ENCODE measurements at places on chromosomes 13 and 19. TPM values are rescaled to one million over a fixed set of nuclear protein-coding genes. Genes with fewer than 3 reads are reported as not detected.

DNA sequence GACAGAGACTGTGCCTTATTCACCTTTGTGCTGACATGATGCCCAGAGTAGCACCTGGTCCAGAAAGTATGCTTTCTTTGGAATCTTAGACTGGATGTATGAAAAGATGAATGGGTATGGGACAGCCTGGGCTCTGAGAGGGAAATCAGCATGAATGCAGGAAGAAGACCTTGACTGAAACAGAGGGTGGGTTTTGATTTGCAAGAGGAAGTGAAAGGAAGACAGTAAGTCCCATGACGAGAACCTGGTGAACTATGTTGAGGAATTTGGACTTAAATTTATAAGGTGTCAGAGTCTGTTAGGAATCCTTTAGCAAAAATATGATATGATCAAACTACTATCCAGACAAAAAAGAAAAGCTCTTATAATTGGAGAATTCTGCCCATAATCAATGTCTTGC lies 301.9 kb downstream of the SPRY2 start:
- DNase-seq: no peak

GRCh38 chr13:44074611-44075010 lies 194.9 kb downstream of the LACC1 start:
- no peak for DNase-seq

- no peak for DNase-seq
Observed at GRCh38 chr13:113207460-113207859, 1.0 kb downstream of the PCID2 start.

DNA sequence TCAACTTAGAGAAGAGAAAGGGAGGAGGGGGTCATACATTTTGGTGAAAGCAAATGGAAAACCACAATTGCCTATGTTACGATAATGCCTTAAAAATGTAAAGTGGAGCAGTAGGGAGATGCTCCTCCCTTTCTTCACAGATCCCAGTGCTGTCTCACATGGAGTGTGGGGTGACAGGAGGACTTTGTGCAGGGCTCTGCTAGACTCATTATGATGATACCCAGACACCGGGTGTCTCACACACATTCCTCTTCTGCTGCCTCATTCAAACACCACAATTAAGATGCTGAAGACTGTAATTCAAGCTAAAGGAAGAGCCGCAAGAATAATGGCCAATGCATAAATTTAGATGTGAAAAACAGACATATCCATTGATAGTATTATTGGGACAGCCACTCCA lies 150.6 kb downstream of the LHFPL6 start:
- no peak for DNase-seq

DNA sequence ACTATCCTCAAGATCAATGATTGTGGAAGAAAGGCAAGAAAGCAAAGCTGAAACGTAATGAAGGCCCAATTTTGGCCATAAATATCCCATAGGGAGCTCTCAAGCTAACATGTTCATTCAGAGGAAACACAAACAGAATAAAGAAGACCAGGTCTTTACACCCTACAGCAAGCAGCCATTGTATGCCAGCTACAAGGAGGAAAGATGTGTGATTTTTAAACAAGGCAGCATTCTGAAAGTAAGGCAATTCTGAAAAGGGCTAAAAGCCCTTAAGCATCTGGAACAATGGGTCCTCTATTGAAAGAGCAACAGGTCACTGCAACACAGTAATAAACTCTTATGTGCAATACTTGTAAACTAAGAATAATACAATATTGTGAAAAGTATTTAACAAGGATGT lies 1002.4 kb downstream of the SLITRK1 start:
- DNase-seq: no peak

DNA sequence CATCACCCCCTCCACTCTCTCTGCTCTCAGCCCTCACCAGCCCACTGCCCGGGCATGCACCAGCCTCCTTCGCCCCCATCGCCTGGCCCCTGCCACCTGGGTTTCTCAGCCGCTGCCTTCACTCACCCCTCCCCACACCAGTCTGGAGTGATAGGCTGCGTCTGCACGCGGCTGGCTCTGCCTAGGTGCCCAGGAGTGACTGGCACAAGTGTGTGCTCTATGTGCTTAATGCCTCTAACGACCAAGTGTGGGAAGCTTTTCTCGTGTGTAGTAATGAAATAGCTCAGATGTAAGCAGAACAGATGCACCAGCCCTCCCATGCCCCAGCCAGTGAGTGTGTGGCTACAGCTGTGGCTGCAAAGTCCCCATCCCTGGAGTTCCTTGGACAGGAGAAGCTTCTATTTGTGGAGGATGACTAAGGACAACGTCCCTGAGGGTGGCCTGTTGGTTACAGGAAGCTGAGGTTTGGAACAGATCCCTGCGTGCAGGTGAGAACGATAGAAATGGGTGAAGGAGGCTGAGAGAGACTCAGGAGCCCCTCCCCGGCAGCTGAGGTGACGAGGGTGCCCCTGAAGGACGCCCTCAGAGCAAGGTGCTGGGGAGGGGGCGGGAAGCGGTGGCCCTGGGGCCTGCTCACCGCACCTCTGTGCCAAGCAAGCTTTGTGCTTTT lies 35.6 kb downstream of the ATP11A start:
- no peak for DNase-seq

DNA sequence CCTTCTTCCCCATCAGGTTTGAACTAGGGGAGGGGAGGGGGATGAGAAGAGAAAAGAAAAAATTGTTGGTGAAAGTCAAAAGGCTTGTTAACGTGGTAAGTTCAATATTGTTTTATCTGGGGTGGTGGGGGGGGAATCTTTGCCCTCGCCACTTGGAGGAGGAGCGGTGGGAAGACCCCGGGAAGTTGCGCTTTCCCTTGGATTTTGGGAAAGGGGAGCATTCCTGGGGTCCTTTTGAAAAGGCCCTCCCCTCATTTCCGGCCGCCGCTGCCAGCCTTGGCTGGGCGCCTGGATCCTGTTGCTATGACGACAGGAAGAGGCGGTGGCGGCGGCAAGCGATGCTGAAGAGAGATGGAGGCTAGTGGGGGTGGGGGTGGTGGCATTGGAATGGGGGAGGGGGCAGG lies 4.6 kb upstream of the CACNG8 start:
- no peak for DNase-seq

- DNase-seq: no peak
Observed at GRCh38 chr13:41006978-41007743, 12.0 kb downstream of the ELF1 start.

- DNase-seq: peak; percentile 78
Observed at GRCh38 chr19:7515645-7516151, at the start of gene ZNF358. TSS of gene ZNF358 (plus strand) at chr19:7516103. CDS start at chr19:7519243, 3,140 bp downstream.

DNA sequence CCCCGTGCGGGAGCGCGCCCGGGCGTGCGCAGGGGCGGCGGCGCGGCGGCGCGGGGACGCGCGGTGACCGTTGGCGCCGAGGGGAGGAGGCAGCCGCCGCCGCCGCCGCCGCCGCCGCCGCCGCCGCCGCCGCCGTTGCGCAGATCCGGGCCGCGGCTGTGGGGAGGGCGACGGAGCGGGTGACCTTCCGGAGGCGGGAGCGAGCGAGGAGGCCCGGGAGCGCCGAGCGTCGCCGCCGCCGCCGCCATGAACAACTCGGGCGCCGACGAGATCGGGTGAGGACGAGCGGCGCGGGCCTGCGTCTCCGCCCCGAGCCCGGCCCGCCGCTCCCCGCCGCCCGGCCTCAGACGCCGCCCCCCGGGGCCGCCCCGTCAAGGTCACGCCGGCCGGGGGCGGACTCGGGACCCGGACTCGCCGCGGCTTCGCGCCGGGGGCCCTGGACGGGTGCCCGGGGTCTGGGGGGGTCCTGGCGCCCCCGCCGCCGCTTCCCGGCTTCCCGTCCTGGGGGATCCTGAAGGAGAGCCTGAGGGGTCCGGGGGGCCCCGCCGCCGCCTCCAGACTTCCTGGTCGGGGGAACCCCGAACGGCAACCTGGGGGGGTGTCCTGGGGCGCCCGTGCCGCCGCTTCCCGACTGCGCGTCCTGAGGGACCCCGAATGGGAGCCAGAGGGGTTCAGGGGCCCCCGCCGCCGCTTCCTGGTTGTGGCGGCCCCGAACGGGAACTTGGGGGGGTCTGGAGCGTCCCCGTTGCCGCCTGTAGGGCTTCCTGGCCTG lies at the start of gene DAZAP1:
TSS of gene DAZAP1 (plus strand) at position 59 of the 772 bp plus-strand sequence. CDS start at position 247, 188 bp downstream.
- no peak for DNase-seq

GRCh38 chr19:28066161-28066560 lies 1146.8 kb downstream of the UQCRFS1 start:
- no peak for DNase-seq

- no peak for DNase-seq
Observed at GRCh38 chr19:53947624-53948023, 15.1 kb upstream of the CACNG8 start.

NLRP5 gene
- not detected for total RNA-seq

TUBB4A gene
- 1.1 TPM for total RNA-seq

NTF4 gene
- total RNA-seq: not detected
